ENCODE measurements at places on chromosomes 16 and 17. TPM values are rescaled to one million over a fixed set of nuclear protein-coding genes. Genes with fewer than 3 reads are reported as not detected.

The PYCARD gene
- total RNA-seq = 13.6 TPM

The SMIM22 gene
- total RNA-seq = not detected

The MYL4 gene
- not detected for total RNA-seq

GRCh38 chr17:19502517-19502916, 31.1 kb upstream of the SLC47A1 start:
- peak; percentile 73 for DNase-seq
- no peak overlapping the region for H3K27ac ChIP-seq
- peaks cover 6% of the 10 kb centered on the region for H3K4me1 ChIP-seq
- H3K4me3 ChIP-seq = peak overlapping the region; percentile 13
- no peaks in the 10 kb centered on the region for H3K36me3 ChIP-seq
- H3K27me3 ChIP-seq = peaks cover 18% of the 10 kb centered on the region

DNA sequence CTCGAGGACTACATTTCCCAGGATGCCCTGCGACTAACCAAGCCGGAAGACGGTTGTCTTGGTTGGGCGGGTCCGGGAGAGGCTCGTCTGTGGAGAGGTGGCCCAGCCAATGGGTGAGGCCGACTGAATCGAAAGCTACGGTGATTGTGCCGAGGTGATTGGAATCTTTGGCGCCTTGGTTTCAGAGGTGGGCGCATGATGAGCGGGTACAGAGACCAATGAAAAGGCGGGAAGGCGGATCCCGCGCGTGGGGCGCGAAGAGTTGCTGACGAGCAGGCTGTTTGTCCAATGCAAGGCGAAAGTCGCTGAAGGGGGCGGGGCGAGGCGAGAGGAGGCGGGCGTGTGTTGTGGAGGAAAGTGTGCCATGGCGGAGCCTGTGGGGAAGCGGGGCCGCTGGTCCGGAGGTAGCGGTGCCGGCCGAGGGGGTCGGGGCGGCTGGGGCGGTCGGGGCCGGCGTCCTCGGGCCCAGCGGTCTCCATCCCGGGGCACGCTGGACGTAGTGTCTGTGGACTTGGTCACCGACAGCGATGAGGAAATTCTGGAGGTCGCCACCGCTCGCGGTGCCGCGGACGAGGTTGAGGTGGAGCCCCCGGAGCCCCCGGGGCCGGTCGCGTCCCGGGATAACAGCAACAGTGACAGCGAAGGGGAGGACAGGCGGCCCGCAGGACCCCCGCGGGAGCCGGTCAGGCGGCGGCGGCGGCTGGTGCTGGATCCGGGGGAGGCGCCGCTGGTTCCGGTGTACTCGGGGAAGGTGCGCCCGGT, at the start of gene NFATC2IP:
TSS of gene NFATC2IP (plus strand) at position 290 of the 762 bp plus-strand sequence. CDS start at position 365, 75 bp downstream.
- DNase-seq = peak; percentile 100
- no peaks in the 10 kb centered on the region for H3K27me3 ChIP-seq
- peak within 1 kb of the TSS; percentile 94 for H3K4me3 ChIP-seq

- peaks cover 15% of the 10 kb centered on the region for H3K36me3 ChIP-seq
- peak; percentile 78 for DNase-seq
- H3K27me3 ChIP-seq = no peaks in the 10 kb centered on the region
- peak overlapping the region; percentile 87 for H3K27ac ChIP-seq
Measured at GRCh38 chr16:4505356-4506147, 29.4 kb downstream of the HMOX2 start.

GRCh38 chr16:7361416-7362129, 28.9 kb downstream of the RBFOX1 start:
- DNase-seq = no peak
- H3K36me3 ChIP-seq = no peaks in the 10 kb centered on the region
- no peak overlapping the region for H3K27ac ChIP-seq
- no peaks in the 10 kb centered on the region for H3K27me3 ChIP-seq
- no peak overlapping the region for H3K4me3 ChIP-seq
- H3K4me1 ChIP-seq = no peaks in the 10 kb centered on the region

DNA sequence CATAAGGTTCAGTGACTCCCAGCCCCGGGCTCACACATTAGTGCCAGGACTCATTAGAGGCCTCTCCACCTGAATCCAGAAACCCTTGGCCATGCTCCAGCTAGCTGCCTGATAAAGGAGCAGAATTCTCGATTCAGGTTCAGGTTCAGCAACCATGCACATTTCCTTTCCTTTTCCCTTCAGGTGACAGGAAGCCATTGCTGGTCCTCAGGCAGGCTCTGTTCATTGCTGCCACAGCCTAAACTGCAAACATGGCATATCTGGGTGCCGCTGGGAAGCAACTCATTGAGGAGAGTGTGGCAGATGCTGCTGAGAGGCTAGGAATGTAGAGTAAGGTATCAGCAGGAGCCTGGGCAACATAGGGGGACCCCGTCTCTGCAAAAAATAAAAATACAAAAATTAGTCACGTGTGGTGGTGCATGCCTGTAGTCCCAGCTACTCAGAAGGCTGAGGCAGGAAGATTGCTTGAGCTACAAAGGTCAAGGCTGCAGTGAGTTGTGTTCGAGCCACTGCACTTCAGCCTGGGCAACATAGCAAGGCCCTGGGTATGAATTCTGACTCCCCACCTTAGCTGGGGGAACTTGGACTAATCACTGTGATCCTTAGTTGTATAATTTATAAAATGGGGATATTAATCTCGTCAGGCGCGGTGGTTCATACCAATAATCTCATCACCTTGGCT, 28.7 kb downstream of the ARL4D start:
- H3K27me3 ChIP-seq = peaks cover 26% of the 10 kb centered on the region
- H3K36me3 ChIP-seq = no peaks in the 10 kb centered on the region
- no peaks in the 10 kb centered on the region for H3K4me1 ChIP-seq
- H3K4me3 ChIP-seq = no peak overlapping the region
- no peak overlapping the region for H3K27ac ChIP-seq
- DNase-seq = no peak

GRCh38 chr16:58530179-58530578, 14.9 kb downstream of the SETD6 start:
- peaks cover 15% of the 10 kb centered on the region for H3K36me3 ChIP-seq
- H3K27me3 ChIP-seq = no peaks in the 10 kb centered on the region
- no peaks in the 10 kb centered on the region for H3K4me1 ChIP-seq

GRCh38 chr17:81870131-81870980, 781 bp downstream of the ARHGDIA start:
- peaks cover 59% of the 10 kb centered on the region for H3K4me1 ChIP-seq
- peak; percentile 55 for DNase-seq
- H3K27me3 ChIP-seq = no peaks in the 10 kb centered on the region
- peak overlapping the region; percentile 94 for H3K4me3 ChIP-seq
- peaks cover 5% of the 10 kb centered on the region for H3K36me3 ChIP-seq

DNA sequence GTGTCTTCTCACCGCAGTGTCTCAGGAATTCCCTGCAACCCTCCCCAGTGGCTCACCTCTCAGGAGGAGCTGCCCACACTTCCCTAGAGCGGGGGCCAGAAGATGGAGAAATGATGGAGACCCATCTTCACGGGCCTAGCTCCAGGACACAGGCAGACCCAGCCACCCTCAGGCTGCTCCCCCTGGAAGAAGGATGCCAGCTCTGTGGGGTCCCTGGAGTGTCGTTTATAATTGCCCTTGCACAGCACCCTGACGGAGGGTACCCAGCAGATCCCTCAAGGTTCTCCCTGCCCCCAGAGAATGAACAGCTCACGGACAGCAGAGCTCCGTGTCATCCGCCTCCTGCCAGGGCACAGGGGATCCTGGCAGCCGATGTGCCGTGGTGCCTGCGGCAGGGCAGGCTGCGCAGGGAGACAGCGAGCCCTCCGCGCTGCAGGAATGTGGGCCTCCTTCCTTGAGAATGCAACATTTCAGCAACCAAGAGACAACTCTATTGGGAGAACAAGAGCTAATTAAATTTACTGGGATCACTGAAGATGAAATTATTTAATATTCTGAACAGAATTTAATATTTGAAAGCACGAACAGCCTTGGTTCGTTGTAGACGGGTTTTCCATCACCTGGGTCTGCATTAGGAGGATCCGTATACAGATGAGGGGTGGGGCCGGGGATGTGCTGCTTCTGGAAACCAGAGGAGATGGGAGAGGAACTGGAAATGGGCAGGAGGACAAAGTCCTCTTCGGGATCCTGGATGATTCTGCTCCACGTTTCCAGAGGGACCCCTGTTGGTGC, 21.0 kb upstream of the RBFOX3 start:
- no peak overlapping the region for H3K4me3 ChIP-seq
- H3K36me3 ChIP-seq = no peaks in the 10 kb centered on the region

DNA sequence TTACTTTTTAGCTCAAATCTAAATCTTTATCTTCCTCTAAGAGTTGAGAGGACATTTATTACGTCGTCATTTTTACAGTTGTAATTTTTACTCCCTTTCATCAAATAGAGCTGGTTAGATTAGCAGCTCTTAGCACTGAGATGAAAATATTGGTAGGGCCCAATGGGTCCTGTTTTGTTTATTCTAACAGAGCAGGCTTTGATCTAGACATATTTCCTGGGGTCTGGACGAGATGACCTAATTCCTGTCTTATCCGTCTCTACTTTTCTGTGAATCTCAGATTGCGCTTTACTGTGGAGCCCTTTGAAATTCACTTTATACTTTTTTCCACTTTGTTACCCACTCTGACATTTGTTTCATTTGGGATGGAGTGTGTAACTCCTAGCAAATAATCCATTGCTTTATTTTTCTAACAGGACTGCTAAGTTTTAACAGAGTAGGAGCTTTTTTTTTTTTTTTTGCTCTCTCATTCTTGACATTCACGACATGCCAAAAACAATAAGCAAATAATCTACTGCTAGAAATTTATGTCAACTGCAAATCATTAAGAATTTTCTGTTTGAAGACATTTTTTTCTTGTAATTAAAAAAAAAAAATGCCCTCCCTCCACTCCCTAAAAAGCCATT, 18.5 kb downstream of the SALL1 start:
- no peaks in the 10 kb centered on the region for H3K4me1 ChIP-seq
- DNase-seq = no peak

DNA sequence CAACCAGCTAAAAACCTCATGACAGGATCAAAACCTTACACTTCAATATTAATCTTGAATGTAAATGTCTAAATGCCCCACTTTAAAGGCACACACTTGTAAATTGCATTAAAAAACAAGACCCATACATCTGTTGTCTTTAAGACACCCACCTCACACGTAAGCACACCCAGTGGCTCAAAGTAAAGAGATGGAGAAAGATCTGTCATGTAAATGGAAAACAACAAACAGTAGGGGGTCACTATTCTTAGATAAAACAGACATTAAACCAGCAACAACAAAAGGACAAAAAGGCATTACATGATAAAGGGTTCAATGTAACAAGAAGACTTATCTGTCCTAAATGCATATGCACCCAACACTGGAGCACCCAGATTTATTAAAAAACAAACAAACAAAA, 35.6 kb downstream of the SDR42E1 start:
- no peak overlapping the region for H3K4me3 ChIP-seq
- H3K36me3 ChIP-seq = peaks cover 12% of the 10 kb centered on the region
- peaks cover 6% of the 10 kb centered on the region for H3K27me3 ChIP-seq
- no peaks in the 10 kb centered on the region for H3K4me1 ChIP-seq
- DNase-seq = no peak

GRCh38 chr17:58172369-58173071, 5.7 kb downstream of the OR4D2 start:
- peaks cover 30% of the 10 kb centered on the region for H3K4me1 ChIP-seq
- no peak overlapping the region for H3K27ac ChIP-seq

DNA sequence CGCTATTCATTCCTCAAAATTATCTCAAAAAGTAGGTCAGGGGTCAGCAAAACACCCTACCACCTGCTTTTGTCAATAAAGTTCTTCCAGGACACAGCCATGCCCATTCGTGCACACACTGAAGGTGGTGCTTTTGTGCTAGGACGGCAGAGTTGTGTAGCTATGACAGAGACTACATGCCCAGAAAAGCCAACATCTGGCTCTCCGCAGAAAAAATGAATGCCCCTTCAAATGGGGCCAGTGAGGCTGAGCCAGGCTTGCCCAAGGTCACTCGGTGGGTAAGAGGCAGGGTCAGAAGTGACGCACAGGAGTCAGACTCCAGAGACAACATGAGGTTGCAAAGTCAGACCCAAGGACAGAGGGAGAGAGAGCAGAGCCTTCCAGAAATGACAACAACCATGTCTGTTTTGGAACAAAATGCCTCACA, 200.1 kb downstream of the XYLT1 start:
- H3K27ac ChIP-seq = no peak overlapping the region
- H3K36me3 ChIP-seq = no peaks in the 10 kb centered on the region
- DNase-seq = no peak
- peaks cover 19% of the 10 kb centered on the region for H3K27me3 ChIP-seq
- H3K4me1 ChIP-seq = peaks cover 32% of the 10 kb centered on the region

DNA sequence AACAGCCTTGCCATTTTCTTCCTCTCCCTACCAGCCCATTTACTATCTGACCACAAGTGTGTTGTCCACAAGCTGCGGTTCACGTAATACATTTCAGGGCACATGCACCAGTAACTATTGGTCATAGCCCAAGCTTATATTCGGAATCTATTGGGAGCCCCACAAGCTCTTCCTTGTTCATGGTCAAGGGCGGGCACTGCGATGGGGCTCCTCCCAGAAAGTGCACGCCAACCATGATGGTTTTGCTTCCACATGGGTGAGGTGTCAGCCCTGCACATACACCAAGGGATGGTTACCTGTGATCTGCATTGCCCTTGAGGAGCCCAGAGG, 12.1 kb downstream of the THRA start:
- H3K4me3 ChIP-seq = no peak overlapping the region
- no peak overlapping the region for H3K27ac ChIP-seq
- no peaks in the 10 kb centered on the region for H3K27me3 ChIP-seq
- H3K36me3 ChIP-seq = peaks cover 3% of the 10 kb centered on the region

DNA sequence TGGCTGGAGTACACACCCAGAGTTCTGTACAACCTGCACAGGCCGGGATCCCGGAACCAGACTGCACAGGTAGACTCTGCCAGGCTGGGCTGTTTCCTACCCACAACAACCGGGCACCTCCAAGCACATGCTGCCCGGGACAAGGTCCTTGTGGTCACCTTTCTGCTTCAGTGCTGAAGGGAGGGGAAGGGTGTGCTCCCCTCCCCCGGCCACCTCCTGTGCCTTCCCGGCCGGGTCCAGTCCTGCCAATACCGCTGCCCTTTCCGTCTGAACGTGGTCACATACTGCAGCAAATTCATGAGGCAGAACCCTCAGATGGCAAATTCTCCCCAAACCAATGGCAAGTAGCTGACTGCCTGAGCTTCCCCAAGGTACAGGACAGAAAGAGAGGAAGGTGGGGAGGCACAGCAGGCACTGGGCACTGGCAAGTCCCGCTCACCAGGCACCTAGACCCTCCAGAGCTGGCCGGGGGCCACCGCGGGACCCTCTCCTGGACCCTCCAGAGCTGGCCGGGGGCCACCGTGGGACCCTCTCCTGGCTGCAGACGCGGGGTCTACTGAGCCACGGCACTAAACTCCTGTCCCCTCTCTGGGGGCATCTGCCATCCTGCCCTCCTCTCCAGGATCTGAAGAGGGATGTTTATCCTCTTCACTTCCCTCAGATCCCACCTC, 22.8 kb downstream of the SLC43A2 start:
- H3K4me3 ChIP-seq = peak overlapping the region; percentile 75
- no peak for DNase-seq
- peaks cover 41% of the 10 kb centered on the region for H3K4me1 ChIP-seq
- H3K27ac ChIP-seq = no peak overlapping the region
- H3K27me3 ChIP-seq = no peaks in the 10 kb centered on the region
- peaks cover 5% of the 10 kb centered on the region for H3K36me3 ChIP-seq
